ENCODE measurements at places on chromosomes 11 and 22.

- DNase-seq, result no peak
These were observed 1.1 kb upstream of the CNTN5 start for GRCh38 chr11:99019696-99020095.

GRCh38 chr22:38452373-38453065 lies 2.5 kb downstream of the KCNJ4 start:
- no peak for DNase-seq

- no peak for DNase-seq
These were observed 5.4 kb downstream of the GNAZ start for GRCh38 chr22:23075525-23076216.

GRCh38 chr22:44207173-44207980 lies 26.7 kb downstream of the PARVG start:
- DNase-seq, result no peak

GRCh38 chr22:49108636-49109315 lies 718.9 kb downstream of the BRD1 start:
- no peak for DNase-seq

- no peak for DNase-seq
These were observed 384.3 kb downstream of the NTM start for GRCh38 chr11:131754671-131755070.

DNA sequence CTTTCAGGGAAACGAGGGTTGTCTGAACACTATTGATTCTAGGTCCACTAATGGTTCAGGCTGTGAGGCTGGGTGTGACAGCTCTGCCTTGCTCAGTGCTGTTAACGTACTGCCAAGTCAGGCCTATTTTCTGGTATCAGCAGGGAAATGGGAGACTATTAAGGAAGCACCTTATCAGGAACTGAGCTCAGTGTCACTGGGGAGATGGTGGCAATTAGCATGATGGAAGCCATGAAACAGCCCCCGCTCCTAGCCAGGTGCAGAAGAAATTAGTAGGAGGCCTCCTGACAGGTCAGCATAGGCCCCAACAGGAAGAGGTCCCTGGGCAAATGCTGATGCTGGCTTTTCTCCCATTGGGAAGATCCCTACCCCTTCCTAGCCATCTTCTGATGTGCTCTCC lies 42.6 kb upstream of the LMO2 start:
- DNase-seq, result no peak

- DNase-seq, result peak; percentile 12
These were observed 52.8 kb upstream of the TENM4 start for GRCh38 chr11:79493555-79494171.

GRCh38 chr11:130070846-130071200 lies 1.1 kb downstream of the APLP2 start:
- no peak for DNase-seq

DNA sequence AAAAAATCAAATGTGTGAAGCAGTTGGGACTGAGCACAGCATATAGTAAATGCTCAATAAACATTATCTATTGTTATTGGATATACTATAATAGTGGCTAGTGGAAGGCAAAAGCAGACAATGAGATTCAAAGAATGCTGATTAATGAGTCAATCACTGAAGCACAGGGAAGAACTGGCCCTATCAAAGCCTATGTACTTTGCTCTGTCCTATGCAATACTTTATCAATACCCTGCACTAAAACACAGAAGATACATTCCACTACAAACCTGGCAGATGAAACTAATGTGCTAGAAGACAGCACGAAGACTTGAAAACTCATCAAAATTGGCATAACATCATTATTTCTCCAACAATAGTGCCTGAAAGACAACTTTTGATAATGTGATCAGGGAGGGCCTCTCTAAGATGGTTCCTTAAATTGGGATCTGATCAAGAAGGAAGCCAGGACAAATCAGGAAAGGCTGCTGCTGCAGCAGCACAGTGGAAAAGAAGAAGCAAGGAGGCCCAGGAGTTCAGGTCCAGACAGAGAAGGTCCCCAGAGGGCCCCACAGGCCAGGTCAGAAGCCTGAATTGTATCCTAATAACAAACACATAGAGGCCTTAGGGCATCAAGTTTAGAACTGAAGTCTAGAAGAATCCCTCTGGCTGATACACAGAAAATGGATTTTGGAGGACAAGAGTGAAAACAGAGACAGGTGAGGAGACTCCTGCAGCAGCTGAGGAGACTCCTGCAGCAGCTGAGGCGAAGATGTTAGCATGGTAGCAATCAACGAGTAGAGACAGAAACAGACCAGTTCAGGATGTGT lies 18.6 kb downstream of the PI4KA start:
- no peak for DNase-seq

DNA sequence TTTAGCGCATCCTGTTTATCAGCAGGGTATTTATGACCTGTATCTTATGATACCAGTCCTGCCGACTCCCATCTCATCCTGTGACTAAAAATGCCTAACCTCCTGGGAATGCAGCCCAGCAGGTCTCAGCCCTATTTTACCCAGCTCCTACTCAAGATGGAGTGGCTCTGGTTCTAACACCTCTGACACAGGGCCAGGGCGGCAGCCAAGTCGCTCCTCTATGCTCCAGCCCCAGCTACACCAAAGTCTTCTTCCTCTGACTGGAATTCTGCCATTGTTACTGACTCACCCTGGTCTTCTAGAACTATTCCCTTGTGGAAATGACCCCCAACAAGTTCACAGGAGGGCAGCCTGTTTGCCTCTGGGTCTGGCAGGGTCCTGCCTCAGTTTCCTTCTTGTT lies 7.9 kb upstream of the C1QTNF6 start:
- no peak for DNase-seq

GRCh38 chr11:61714316-61714715 lies 34.1 kb downstream of the DAGLA start:
- no peak for DNase-seq
